ENCODE measurements at places on chromosomes 1 and 21.

GRCh38 chr21:33799378-33800090, 116.1 kb downstream of the ATP5PO start:
- peak; percentile 41 for DNase-seq

DNA sequence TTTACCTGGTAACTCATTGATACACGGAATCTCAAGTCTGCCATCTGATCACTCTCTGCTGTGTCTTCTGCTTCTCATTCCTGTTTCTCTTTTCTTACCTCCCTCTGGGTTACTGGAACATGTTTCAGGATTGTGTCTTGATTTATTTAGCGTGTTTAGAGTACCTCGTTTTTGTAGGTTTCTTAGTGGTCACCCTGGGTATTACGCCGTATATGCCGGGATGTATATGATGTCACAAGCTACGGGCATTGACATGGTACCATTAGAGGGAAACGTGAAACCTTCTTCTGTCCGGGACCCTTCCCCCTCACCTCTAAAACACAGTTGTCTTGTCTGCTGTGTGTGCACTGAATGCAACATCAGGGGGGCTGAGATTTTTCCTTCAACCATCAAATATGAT, 2.8 kb downstream of the ACTRT2 start:
- no peak for DNase-seq

DNA sequence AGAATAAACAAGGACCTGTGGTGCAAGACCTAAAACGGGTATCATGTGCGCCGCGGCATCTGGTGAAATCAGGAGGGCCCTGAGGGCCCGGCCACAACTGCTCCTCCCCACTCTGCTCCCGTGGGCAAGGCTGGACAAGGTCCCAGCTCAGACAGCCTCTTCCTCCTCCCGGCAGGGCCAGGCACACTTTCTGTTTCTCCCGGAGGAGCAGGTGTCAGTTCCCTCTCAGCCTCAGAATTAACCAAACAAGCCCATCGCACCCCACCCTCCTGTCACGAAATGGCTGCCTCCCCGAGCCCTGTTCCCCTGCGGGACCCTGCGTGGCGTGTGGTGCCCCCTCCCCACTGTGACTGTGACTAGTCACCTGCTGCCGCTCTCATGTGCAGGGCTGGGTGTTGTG, 15.2 kb downstream of the PTTG1IP start:
- DNase-seq = no peak

- peak; percentile 78 for DNase-seq
Observed at GRCh38 chr1:14968251-14968851, 185.2 kb upstream of the TMEM51 start.

DNA sequence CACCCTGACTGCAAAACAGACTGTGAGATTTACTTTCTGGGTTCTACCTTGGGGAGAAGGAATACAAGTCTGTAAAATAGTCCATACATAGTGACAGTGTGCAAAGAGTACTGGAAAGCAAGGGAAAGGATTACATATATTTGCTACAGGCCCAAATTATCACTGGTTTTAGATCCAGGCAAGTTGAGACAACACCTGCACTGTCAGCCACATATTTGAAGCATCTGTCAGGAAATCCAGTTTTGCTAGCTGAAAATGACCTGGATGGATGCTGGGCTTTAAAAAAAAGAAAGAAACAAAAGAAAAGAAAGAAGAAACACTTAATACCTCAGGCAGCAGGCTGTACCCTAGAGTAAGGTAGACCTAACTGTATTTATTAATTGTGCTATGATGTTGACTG, 23.9 kb upstream of the SPRR2G start:
- DNase-seq = no peak

- no peak for DNase-seq
Observed at GRCh38 chr1:50425376-50426107, 2.3 kb upstream of the DMRTA2 start.

DNA sequence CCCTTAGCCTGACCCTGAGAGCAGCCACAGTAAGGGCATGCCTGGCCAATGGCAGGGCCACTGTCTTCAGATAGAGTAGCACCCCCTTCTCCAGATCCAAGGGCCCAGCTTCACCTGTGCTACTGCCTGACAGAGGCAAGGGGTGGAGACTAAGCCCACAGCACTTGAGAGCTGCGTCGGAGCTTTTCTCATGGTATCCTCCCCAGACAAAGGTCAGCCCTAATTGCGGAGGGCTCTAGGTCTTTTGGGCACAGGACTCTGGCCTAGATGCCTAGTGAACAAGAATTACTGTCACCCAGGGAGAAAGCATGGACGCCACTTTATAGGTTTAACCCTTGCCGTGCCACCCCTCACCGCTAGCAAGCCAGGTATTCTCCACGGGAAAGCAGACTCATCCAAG, 15.1 kb downstream of the KCNC4 start:
- no peak for DNase-seq

DNA sequence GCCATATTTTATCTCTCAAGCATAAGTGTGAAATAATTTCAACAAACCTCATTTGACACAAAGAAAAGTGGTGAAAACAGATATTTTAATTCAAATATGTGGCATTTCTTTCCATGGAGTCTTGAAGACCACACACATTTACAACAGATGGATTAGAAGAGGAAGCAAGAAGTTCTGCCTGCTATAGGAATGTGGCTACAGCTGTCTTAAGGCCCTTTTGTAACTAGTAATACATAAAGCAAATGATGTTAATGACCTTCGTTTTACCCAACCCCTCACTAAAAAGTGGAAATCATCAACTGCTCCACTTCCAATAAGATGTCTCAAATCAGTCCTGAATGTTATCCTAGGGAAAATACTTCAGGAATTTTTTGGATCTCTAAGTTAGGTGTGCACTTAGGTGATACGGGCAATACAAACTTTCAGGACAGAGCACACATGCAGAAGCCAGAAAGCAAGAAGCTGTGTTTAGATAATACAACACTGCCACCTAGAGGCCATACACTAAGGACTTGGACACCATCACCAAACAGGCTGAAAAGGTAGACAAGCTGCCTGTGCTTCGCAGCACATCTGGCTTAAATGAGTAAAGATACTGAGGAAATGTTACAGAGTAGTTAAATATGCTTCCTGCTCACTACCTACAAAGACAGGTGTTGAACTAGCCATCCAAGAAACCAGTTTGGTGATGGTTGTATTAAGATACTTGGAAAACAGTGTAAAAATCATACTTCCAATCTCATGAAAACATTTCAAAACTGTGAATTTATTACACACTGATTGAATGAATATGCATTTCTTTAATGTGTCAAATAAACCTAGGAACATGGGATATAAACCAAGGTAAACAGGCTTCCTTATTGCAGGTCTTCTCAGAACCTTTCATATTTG, 24.4 kb downstream of the RRAGC start:
- peak; percentile 89 for DNase-seq

Data from cardiac fibroblast (primary cell).